ENCODE measurements at places on chromosomes 6 and 20.
A peak's percentile ranks its signal among the peaks of the same experiment; 100 is the strongest.

DNA sequence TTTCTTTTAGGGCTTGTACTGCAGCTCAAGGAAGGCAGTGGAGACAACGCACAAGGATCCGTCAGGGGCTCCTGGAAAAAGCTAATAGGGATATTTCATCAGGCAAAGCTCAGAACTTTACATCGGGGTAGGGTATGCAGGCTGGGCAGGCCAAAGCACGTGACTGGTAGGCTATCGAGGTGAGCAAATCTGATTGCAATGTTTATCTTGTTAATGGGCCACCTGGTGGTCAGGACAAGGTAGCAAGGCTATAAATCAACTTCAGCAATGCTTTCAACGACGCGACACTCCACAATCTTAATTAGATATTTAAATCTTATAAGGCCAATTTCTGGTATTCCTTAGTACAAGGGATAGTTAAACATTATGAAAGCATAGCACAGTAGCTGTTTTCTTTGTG, 1302.8 kb upstream of the EYS start:
- H3K27ac ChIP-seq = no peak overlapping the region
- no peaks in the 10 kb centered on the region for H3K4me1 ChIP-seq
- H3K36me3 ChIP-seq = no peaks in the 10 kb centered on the region
- no peak for DNase-seq
- H3K27me3 ChIP-seq = no peaks in the 10 kb centered on the region

DNA sequence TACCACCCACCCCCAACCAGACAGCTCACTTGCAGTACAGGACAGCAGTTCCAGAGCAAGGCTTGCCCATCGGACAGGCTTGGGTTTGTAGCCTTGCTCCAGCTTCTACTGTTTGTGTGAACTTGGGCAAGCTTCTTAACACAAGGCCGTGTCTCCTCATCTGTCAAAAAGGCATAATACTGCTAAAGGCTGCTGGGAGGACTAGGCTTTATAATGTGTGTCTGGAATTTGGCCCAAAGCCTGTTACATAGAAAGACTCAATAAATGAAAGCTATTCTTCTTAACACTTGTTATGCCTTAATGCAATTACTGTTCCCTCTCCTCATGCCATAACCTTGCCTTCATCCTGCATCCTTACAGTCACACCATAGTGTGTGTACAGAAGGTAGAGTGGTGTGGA, 43.4 kb downstream of the LYRM4 start:
- DNase-seq = no peak
- H3K4me3 ChIP-seq = no peak overlapping the region
- no peak overlapping the region for H3K27ac ChIP-seq

DNA sequence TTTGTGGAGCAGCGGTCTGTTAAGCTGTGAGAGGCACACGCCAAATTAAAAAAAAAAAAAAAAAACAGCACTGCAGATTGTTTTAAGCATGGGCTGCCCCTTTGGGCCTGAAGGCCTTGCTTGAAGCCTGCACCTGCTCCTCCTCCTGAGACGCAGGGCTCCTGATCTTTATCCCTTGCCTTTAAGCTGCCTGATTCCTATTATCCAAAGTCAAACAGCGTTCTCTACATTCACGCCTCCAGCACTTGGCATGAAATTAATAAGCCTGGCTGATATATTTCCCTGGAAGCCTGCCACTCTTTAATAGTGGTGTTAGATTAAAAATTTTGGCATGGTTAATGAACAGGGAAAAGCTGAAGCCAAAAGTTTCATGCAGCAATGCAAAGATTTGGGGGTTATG, 163.9 kb downstream of the FAXC start:
- no peaks in the 10 kb centered on the region for H3K27me3 ChIP-seq
- H3K36me3 ChIP-seq = no peaks in the 10 kb centered on the region
- no peaks in the 10 kb centered on the region for H3K4me1 ChIP-seq
- H3K27ac ChIP-seq = no peak overlapping the region
- no peak for DNase-seq

DNA sequence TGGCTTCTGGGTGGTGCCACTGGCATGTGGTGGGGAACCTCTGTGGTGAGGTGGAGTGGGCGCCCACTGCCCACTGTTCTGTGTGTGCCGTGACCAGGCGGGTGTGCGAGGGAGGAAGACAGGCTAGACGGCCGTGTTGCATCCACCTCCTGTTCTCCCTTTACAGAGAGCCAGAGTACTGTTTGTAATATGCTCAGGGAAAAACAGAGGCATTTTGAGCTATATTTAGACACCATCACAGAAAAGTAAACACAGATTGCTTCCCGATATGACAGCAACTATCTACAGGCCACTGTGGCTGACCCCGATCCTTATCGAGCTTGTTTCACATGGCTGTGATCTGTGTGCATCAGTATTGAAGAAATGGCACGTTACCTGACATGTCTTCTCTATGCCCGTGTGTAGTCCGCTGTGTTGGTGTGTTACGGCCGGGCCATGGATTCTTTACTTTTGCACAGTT, 45.6 kb downstream of the ARID1B start:
- H3K27ac ChIP-seq = no peak overlapping the region
- H3K27me3 ChIP-seq = no peaks in the 10 kb centered on the region
- no peaks in the 10 kb centered on the region for H3K4me1 ChIP-seq

- DNase-seq = no peak
- no peak overlapping the region for H3K27ac ChIP-seq
- H3K27me3 ChIP-seq = no peaks in the 10 kb centered on the region
- H3K4me1 ChIP-seq = no peaks in the 10 kb centered on the region
Observed at GRCh38 chr6:154432533-154433476, 76.2 kb upstream of the IPCEF1 start.

DNA sequence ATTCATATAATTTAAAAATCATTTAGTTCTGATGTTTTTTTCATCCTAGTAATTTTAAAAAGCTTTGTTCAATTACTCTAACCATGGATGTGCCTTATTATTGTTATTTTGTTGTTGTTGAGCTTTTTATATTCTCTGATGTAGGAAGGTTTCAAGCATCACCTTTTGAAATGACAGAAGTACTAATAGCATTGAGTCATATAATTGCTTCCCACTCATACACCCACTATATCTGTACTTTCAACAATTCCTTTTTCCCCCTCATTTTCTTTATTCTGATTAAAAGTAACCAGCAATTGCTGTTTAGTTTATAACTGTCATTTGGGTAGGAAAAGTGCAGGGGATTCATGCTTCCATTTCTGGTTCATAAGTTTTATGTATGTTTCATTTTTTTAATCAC, 38.6 kb downstream of the DNAH8 start:
- no peaks in the 10 kb centered on the region for H3K27me3 ChIP-seq
- no peaks in the 10 kb centered on the region for H3K36me3 ChIP-seq
- no peaks in the 10 kb centered on the region for H3K4me1 ChIP-seq

DNA sequence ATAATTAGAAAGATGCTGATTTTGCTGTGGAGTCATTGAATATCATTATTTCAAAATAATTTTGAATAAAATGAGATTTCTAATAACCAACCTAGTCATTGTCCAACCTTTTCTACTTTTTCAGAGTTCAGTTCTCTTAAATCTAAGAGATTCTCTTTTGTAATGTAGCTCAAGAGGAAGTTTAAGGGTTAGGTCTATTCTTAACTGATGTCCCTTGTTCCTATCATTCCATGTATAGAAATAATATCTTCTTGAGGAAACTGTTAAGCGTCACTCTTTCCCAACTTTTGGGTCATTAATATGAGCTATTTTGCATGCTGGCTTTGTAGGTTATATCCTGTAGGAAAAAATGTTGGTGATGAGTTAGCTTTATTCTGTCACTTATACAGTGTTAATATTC, 27.0 kb downstream of the RNF144B start:
- H3K4me3 ChIP-seq = no peak overlapping the region
- DNase-seq = no peak
- no peaks in the 10 kb centered on the region for H3K4me1 ChIP-seq
- H3K36me3 ChIP-seq = no peaks in the 10 kb centered on the region

DNA sequence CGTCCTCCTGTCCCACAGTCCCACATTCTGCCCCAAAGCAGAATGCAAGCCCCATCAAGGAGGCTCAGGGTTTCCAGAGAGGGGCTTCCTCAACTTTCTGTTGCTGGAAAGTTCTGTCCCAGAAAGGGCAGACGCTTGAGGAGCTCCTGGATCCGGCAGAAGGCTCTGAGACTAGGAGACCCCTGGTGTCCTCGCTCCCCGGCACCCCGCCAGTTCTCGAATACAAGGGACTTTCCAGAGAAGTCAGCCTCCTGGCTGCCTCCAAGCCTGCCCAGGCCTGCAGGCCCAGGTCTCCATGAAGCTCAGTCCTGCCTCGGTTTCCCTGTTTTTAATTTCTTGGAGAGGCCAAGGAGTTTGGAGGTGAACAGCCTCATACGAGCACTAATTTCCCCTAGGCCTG, 150.4 kb downstream of the CEBPB start:
- peaks cover 40% of the 10 kb centered on the region for H3K4me1 ChIP-seq
- no peak overlapping the region for H3K4me3 ChIP-seq

GRCh38 chr6:14505401-14505800, 387.8 kb downstream of the CD83 start:
- H3K36me3 ChIP-seq = no peaks in the 10 kb centered on the region
- no peak overlapping the region for H3K27ac ChIP-seq
- no peak overlapping the region for H3K4me3 ChIP-seq

GRCh38 chr20:43916073-43916880, 1.6 kb downstream of the TOX2 start:
- H3K4me1 ChIP-seq = peaks cover 28% of the 10 kb centered on the region
- peak overlapping the region; percentile 59 for H3K27ac ChIP-seq
- H3K4me3 ChIP-seq = peak overlapping the region; percentile 70
- peaks cover 57% of the 10 kb centered on the region for H3K27me3 ChIP-seq
- no peaks in the 10 kb centered on the region for H3K36me3 ChIP-seq

GRCh38 chr20:10636326-10636818, 37.4 kb downstream of the JAG1 start:
- no peaks in the 10 kb centered on the region for H3K36me3 ChIP-seq
- no peaks in the 10 kb centered on the region for H3K27me3 ChIP-seq
- H3K27ac ChIP-seq = peak overlapping the region; percentile 11
- H3K4me1 ChIP-seq = peaks cover 20% of the 10 kb centered on the region
- no peak overlapping the region for H3K4me3 ChIP-seq

DNA sequence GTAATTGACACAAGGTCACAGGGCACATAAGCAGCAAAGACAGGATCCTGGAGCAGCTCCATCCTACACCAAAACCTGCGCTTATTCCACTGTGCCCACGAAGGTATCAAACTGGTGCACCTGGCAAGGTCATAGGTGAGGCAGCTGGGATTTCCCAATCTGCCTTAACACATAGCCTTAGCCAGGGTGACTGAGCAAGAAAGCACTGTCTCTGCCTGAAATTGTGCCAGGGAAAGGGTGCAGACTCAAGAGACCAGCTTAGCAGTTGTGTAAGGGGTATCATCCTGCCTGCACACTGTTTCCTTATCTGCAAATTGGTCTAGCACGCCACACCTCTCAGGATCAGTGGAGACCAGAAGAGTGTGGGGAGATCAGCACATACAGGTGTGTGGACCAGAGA, 82.8 kb downstream of the MAFB start:
- H3K27ac ChIP-seq = no peak overlapping the region
- no peaks in the 10 kb centered on the region for H3K4me1 ChIP-seq
- no peaks in the 10 kb centered on the region for H3K36me3 ChIP-seq

GRCh38 chr6:95517568-95517967, 59.8 kb upstream of the MANEA start:
- no peak for DNase-seq
- H3K4me1 ChIP-seq = no peaks in the 10 kb centered on the region
- no peak overlapping the region for H3K4me3 ChIP-seq

DNA sequence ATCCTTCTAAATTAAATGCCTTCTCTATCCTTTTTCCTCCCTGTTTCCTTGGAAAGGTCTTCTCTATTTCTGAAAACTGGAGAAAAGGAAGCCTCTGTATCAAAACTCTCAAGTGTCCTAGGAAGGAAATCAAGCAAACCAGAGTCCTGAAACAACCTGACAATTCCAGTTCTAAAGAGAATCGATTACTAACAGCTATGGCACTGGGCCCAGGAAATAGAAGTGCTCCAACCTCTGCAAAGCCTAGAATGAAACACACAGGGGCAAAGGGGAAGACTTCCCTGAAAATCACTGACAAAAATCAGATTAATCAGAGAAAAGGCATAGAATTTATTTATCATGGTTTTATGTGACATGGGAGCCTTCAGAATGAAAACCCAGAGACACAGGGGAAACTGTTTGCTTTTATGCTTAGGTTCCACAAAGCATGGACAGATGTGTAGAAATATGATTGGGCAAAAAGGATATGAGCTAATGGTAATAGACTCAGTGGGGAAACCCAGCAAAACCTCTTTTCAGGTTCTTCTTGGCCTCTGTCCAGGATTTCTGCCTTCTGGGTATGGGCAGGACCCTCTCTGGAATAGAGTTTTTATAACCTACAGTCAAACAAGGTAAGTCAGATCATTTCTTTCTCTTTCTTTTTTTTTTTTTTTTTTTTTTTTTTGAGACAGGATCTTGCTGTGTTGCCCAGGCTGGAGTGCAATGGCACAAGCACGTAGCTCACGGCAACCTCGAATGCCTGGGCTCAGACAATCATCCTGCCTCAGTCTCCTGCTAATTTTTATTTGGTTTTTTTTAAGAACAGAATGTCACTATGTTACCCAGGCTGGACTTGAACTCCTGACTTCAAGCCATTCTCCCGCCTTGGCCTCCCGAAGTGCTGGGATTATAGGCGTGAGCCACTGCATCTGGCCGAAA, 91.7 kb downstream of the CD24 start:
- H3K4me1 ChIP-seq = no peaks in the 10 kb centered on the region
- DNase-seq = no peak
- no peaks in the 10 kb centered on the region for H3K27me3 ChIP-seq
- H3K4me3 ChIP-seq = no peak overlapping the region
- H3K36me3 ChIP-seq = no peaks in the 10 kb centered on the region

- H3K4me3 ChIP-seq = peak within 1 kb of the TSS; percentile 86
- H3K27me3 ChIP-seq = peaks cover 13% of the 10 kb centered on the region
- peaks cover 28% of the 10 kb centered on the region for H3K4me1 ChIP-seq
- DNase-seq = peak; percentile 84
- H3K36me3 ChIP-seq = peaks cover 29% of the 10 kb centered on the region
Observed at GRCh38 chr6:33204415-33205190, at the start of gene HSD17B8. HSD17B8 (plus strand) TSS chr6:33204655; CDS start chr6:33204669, 14 bp downstream.

GRCh38 chr6:153108315-153108714, 22.8 kb downstream of the RGS17 start:
- H3K36me3 ChIP-seq = no peaks in the 10 kb centered on the region
- DNase-seq = no peak
- H3K27ac ChIP-seq = no peak overlapping the region
- H3K4me1 ChIP-seq = no peaks in the 10 kb centered on the region

DNA sequence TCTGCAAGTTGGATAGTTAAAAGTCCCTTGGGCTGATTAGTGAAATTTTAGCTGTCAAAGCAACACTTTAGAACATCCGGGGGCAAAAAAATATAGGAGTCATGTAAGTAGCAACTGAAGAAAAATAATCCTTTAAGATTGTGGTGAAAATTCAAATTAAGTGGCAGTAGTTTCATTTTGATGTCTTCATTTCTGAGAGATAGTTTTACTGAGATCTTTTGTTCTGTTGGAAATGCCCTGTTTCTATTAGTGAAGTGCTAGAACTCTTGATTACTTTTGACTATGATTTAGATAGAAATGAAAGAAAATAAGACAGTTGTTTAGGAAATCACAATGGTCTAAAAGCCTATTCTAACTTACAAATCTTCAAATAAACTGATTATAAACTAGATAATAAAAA, 587.3 kb upstream of the MMS22L start:
- no peaks in the 10 kb centered on the region for H3K4me1 ChIP-seq
- no peak for DNase-seq
- no peaks in the 10 kb centered on the region for H3K36me3 ChIP-seq

- H3K4me1 ChIP-seq = no peaks in the 10 kb centered on the region
- H3K4me3 ChIP-seq = no peak overlapping the region
- no peaks in the 10 kb centered on the region for H3K36me3 ChIP-seq
- DNase-seq = no peak
- H3K27ac ChIP-seq = no peak overlapping the region
Observed at GRCh38 chr6:5151360-5151954, 66.3 kb downstream of the PPP1R3G start.
